ENCODE measurements at places on chromosomes 12 and 14. TPM values are rescaled to one million over a fixed set of nuclear protein-coding genes. Genes with fewer than 3 reads are reported as not detected.

DNA sequence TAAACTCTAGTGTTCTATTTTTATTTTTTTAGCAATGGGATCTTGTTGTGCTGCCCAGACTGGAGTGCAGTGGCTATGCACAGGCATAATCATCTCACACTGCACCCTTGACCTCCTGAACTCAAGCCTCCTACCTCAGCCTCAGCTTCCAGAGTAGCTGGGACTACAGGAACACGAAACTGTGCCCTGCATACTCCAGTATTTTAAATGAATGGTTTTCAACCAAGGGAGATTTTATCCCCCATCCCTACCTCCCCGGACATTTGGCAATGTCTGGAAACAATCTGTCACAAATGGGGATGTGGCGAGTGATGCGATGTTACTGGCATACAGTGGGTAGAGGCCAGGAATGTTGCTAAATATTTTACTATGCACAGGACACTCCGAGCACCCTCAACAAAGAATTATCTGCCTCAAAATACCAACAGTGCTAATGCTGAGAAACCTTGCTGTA lies 2.1 kb downstream of the CBX5 start:
- H3K36me3 ChIP-seq: peaks cover 3% of the 10 kb centered on the region
- H3K27ac ChIP-seq: no peak overlapping the region

DNA sequence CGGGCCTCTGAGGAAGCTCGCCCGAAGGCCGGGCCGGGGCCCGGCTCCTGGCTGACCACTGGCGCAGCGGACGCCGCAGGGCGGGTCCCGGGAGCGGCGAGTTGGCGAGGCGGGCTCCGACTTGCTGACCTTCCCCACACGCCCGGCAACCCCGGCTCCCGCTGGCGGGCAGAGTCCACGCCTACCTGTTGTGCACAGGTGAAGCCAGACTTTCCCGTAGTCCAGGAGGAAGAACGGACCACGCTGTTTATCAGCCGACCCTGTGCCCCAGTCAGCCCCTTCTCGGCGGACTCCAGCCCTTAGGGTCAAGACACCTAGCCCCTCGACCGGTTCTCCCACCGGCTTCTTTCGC lies 407 bp downstream of the HEATR5A start:
- peaks cover under 1% of the 10 kb centered on the region for H3K4me1 ChIP-seq
- H3K4me3 ChIP-seq: peak overlapping the region; percentile 79
- no peaks in the 10 kb centered on the region for H3K36me3 ChIP-seq
- H3K27ac ChIP-seq: peak overlapping the region; percentile 89

- no peak for DNase-seq
- H3K27me3 ChIP-seq: no peaks in the 10 kb centered on the region
- H3K27ac ChIP-seq: no peak overlapping the region
- no peak overlapping the region for H3K4me3 ChIP-seq
- H3K4me1 ChIP-seq: peaks cover 10% of the 10 kb centered on the region
Observed at GRCh38 chr12:115416869-115417268, 732.9 kb upstream of the TBX3 start.

Gene GPR137C
- total RNA-seq: 1.9 TPM

DNA sequence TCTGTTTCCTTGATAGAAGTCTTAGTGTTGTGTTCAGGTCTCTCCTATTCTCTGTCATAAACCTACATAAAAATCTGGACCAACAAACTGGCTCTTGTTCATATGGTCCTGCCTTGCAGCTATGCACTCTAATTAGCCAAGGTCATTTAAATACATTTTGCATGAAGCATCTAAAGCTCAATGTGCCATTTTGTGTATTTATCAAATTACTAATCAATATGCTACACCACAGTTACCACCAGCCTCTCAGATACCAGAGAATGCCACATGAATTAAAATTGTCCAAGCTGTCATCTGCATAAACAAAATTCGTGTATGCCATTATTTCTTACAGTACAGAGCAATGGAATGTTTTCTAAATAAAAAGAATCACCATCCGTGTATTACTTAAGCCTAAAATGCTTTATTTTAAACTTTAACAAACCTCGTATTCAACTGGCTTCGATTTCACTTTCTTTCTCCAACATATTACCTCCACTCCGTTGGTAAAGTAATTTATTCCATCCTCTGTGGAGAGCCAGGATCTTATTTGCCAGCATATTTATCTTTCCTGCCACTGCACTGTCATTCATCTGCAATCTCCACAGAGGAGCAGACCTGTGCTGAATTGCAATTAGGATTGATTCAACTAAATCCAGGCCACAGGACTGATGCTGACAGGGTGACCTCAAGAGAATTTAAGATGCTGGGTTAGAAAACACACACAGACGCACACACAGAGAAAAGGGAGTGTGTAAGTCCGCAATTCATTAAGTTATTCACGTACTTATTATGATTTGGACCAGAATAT lies 284.1 kb upstream of the FOXG1 start:
- H3K27me3 ChIP-seq: no peaks in the 10 kb centered on the region
- DNase-seq: no peak
- no peak overlapping the region for H3K27ac ChIP-seq
- no peak overlapping the region for H3K4me3 ChIP-seq

- H3K4me1 ChIP-seq: no peaks in the 10 kb centered on the region
- H3K27ac ChIP-seq: no peak overlapping the region
- H3K27me3 ChIP-seq: peaks cover 3% of the 10 kb centered on the region
- DNase-seq: no peak
- H3K36me3 ChIP-seq: no peaks in the 10 kb centered on the region
Observed at GRCh38 chr12:132327336-132328171, 1.8 kb downstream of the GALNT9 start.

DNA sequence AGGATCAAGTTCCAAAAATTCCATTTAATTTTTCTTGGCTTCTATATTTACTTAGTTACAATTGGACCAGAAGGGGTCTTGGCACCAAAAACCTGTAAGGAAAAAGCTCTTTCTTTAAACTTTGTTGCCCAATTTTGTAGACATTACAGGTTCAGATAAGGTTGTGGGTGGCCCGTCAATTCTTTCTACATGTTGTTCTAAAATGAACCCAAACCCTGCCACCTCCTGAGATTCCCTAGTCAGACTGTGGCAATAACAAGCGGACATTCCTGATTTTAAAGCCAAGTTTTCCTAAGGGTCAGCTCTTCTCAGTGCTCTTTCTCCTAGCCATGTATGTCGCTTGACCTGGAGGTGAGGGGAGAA lies 45.0 kb upstream of the GSG1 start:
- H3K4me3 ChIP-seq: no peak overlapping the region
- peaks cover 50% of the 10 kb centered on the region for H3K4me1 ChIP-seq
- H3K27ac ChIP-seq: peak overlapping the region; percentile 29
- no peaks in the 10 kb centered on the region for H3K27me3 ChIP-seq
- H3K36me3 ChIP-seq: no peaks in the 10 kb centered on the region

DNA sequence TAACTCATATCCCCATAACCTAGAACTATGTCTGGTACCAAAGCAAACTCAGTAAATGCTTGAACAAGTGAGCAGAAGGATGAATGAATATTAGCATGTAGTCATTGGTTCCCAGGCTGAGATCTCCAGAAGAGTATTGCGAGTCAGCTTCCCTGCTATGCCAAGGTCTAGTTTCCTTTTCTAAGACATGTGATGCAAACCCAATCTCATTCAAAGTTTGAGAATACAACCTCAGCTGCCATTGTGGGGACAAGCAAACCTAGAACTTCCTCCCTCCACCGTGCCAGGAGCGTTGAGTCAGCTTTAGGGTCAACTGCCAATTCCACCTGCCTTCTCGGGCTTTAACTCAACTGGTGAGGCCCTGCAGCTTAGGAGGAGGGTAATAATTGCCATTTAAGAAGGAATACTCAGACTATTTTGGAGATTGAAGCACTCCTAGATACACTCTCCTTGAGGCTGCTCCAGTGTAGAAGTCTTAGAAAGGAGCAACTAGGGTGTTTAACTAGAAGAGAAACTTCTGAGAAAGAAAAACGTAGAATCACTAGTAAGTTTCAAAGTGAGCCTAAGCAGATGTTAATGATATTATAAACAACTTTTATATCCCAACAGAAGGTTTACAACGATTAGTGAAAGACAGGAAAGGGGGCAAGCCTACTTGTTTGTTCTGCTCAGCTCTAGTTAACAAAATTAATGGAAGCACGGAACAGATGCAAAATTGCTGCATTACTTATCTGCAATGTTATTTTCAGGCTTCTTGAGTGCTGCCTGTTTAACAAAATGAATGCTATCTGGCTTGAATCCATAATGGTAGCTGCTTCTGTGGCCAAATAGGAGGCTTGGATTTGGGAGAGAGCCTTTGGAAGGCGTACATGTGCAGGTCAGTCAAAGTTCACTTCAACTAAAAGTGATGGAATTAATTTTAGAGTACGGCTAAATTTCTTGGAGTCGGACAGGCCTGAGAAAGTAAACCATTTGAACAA lies 96.9 kb downstream of the HELB start:
- no peak overlapping the region for H3K27ac ChIP-seq
- no peak overlapping the region for H3K4me3 ChIP-seq
- no peaks in the 10 kb centered on the region for H3K27me3 ChIP-seq
- no peak for DNase-seq
- H3K4me1 ChIP-seq: no peaks in the 10 kb centered on the region
